Aorta (tissue), 5 donors: ENCODE measurements at places on chromosomes 1 and 21. TPM values are rescaled to one million over a fixed set of nuclear protein-coding genes. Genes with fewer than 3 reads are reported as not detected.

GPR153 gene
- 4.5 TPM for total RNA-seq

C1orf52 gene
- 25.8 TPM for total RNA-seq

GNAT2 gene
- total RNA-seq, result not detected

TRIM67 gene
- total RNA-seq, result not detected

DNA sequence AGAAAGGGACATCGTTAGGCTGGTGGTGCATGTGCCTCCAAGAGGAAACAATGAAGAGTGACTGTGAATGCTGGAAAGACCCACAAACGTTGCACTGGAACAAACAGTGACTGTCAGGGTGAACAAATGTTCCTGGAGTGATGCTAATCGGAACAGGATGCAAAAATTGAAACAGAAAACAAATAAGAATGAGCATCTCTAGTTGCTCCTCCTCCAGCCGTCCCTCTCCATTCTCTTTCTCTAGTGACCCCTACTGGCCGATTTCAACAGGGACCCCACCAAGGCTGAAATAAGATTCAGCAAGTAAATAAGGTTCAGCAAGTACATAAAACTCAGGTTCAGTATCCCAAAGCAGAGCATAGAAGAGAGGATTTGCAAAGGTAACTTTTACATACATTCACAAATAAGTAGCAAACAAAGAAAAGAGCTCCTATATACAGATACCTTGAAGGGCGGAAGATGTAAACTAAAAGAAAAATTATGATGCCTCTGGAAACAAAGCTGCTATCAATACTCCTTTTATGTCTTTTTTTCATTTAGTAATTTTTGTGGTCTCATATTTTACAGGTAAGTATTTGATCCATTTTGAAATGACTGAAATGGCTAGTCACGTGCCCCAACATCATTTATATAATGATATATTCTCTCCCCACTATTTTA lies 836.1 kb upstream of the ADAMTS5 start:
- no peaks in the 10 kb centered on the region for H3K27me3 ChIP-seq
- H3K36me3 ChIP-seq, result no peaks in the 10 kb centered on the region
- no peak overlapping the region for H3K27ac ChIP-seq
- H3K4me1 ChIP-seq, result no peaks in the 10 kb centered on the region
- no peak overlapping the region for H3K4me3 ChIP-seq

- no peaks in the 10 kb centered on the region for H3K36me3 ChIP-seq
- no peaks in the 10 kb centered on the region for H3K27me3 ChIP-seq
- H3K27ac ChIP-seq, result peak overlapping the region; percentile 97
- no peak overlapping the region for H3K4me3 ChIP-seq
- peaks cover 4% of the 10 kb centered on the region for H3K4me1 ChIP-seq
- DNase-seq, result no peak
These were observed 75.8 kb downstream of the ITPKB start for GRCh38 chr1:226663327-226663704.

DNA sequence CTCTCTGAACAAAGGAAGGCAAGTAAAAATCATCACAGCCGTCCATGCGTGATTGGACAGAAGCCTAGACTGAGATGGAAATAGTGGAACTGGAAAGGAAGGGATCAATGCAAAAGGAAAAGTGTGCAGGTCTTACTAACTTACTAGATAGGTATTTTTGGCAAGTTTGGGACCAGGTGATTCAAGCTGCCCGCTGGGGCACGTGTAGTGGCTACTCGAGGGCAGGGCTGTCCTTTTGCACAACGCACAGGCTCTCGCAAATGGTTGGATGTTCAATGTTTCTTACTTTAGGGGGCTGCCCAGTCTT lies 566 bp upstream of the ALG6 start:
- H3K27ac ChIP-seq, result no peak overlapping the region
- no peak overlapping the region for H3K4me3 ChIP-seq
- H3K27me3 ChIP-seq, result peaks cover 2% of the 10 kb centered on the region
- no peaks in the 10 kb centered on the region for H3K4me1 ChIP-seq
- no peaks in the 10 kb centered on the region for H3K36me3 ChIP-seq
- no peak for DNase-seq

GRCh38 chr1:218521414-218522169 lies 176.5 kb downstream of the TGFB2 start:
- no peaks in the 10 kb centered on the region for H3K27me3 ChIP-seq
- no peak overlapping the region for H3K4me3 ChIP-seq
- DNase-seq, result no peak
- H3K4me1 ChIP-seq, result no peaks in the 10 kb centered on the region

DNA sequence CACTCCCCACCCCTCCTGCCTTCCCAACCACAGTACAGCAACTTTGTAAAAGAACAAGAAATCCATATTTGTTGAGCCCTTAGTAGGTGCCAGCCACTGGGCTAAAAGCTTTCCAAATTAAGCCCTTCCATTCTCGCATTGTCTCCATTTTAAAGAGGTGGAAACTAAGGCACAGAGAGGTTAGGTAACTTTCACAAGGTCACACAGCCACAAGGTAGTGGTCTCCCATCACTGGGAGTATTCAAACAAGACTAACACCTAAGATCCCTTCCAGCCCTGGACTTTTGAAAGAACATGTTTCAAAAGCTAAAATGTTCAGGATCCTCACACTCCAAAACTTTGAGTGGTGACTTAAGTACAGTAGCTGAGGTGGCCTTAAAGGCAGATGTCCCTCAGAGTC lies 3.2 kb downstream of the SDC3 start:
- no peak for DNase-seq
- H3K36me3 ChIP-seq, result no peaks in the 10 kb centered on the region
- H3K27me3 ChIP-seq, result no peaks in the 10 kb centered on the region
- no peak overlapping the region for H3K27ac ChIP-seq
- H3K4me1 ChIP-seq, result peaks cover 3% of the 10 kb centered on the region
